ENCODE measurements at places on chromosomes 6 and 20.

- no peak for DNase-seq
Observed at GRCh38 chr20:51122931-51123658, 100.2 kb upstream of the KCNG1 start.

DNA sequence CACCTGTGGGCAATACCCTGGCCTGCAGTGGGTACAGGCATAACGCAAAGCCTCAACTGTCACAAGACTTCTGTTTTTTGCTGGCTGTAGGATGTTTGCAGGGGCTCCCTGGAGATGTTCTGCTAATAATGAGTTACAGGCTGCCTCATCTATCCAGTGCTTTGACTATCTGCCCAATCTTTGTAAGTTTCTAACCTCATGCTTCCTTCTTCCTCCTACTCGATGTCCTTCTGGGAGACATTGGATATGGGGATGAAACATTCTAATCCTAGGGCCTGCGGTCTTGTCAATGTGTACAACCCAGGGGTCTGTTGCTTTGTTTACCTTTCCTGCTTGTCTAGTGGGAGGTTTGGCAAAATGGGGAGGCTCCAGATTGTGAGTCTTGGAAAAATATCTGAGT is 136.8 kb upstream of the TCF21 start:
- no peak for DNase-seq

- DNase-seq = peak; percentile 42
Observed at GRCh38 chr6:34243131-34243771, 5.6 kb downstream of the SMIM29 start.

GRCh38 chr20:25220021-25220730 is 24.7 kb downstream of the ENTPD6 start:
- no peak for DNase-seq

DNA sequence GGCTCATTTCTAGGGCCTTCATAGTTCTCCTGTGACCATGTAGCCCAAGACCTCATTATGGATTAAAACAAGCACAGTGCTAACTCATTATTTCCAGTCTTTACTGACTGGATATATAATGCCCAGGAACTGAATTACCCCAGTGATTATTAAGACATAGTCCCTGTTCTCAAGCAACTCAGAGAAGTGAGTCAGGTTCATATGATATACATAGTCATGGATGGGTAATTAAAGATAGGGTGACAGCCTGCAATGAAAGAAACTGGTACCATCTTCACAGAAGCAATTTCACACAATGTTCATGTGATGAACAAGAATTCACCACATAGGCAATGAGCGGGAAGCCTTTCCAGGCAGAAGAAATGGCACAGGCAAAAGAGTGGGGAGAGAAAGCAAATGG is 3.5 kb downstream of the TRIM27 start:
- peak; percentile 70 for DNase-seq

DNA sequence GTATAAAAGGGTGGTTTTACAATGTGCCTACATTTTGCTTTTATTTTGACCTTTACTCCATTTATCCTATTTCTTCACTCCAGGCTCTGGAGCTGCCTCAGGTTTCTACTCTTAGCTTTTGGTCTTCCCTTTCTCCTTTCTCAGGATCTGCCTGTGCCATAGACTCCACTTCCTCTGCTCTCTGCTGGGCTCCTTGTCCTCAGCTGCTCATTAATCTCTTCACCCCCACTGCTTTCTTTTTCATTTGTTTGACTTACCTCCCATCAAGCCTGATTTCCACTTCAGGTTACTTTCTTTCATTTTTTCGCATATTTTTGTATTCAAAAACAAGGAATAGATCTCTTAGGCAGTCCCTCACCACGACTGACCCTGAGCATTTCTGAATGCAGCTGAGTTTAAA is 106.8 kb downstream of the COL19A1 start:
- DNase-seq = no peak

GRCh38 chr20:15776770-15777466 is 796.3 kb downstream of the KIF16B start:
- no peak for DNase-seq

DNA sequence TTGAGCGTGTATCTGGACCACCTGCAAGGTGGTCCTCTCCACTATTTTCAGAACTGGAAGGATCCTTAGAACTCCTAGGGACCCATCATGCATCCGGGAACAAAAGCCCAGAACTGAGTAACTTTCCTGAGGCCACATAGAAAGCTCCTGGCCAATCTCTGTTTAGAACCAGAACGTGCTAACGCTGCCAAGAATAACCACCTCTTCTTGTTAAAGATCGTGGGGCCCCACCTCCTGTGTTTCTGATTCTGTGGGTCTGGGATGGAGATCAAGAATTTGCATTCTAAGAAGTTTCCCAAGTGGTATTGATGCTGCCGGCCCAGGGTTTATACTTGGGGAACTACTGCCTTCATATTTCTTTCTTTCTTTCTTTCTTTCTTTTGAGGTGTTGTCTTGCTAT is 13.3 kb downstream of the CD40 start:
- no peak for DNase-seq

DNA sequence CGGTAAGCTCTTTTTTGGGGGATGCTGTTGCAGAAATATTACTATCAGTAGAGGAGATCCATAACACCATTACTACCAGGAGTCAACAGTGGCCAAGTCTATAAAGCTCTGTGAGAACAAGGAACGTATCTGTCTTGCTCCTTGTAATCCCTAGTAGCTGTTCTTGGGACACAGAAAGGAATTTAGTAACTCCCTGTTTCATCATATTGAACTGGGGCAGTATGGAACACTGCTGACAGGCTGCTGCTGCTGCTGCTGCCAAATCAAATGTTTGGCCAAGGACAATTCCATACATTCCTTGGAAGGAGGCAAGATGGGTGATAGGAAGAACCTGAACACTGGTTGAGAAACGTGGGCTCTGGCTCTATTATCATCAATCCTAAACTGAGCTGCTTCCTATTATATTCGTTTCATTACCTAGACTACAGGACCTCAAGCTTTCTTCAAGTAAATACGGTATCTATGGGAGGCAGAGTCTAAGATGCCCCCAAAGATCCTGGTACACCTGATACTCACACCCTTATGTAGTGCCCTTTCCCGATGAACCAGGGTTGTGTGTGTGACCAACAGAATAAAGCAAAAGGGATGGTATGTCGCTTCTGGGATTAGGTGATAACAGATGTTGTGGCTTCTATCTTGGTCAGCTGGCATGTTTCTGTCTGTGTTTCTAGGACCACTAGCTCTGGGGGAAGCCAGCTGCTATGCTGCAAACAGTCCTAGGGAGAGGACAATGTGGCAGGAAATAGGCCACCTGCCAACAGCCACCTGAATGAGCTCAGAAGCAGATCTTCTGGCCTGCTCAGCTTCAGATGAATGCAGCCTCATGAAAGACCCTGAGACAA is 39.5 kb downstream of the ELOVL5 start:
- DNase-seq = no peak

DNA sequence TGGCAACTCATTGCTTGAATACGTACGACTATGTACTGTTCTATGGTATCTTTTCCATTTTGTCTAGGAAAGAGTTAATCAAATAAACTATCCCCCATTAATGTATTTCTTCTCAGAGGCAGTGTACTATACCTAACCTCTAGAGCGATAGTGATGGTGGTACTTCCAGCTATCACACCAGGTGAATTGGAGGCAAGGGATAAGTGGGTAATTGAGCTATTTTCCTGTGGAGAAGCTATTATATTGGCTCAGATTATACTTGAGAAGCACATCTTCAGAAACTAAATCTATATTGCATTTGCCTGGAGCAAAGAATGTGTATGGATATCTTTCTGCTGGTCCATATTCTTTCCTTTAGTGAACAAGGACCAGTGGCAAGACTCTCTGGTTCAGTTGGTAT is 430.7 kb upstream of the KHDRBS2 start:
- no peak for DNase-seq

DNA sequence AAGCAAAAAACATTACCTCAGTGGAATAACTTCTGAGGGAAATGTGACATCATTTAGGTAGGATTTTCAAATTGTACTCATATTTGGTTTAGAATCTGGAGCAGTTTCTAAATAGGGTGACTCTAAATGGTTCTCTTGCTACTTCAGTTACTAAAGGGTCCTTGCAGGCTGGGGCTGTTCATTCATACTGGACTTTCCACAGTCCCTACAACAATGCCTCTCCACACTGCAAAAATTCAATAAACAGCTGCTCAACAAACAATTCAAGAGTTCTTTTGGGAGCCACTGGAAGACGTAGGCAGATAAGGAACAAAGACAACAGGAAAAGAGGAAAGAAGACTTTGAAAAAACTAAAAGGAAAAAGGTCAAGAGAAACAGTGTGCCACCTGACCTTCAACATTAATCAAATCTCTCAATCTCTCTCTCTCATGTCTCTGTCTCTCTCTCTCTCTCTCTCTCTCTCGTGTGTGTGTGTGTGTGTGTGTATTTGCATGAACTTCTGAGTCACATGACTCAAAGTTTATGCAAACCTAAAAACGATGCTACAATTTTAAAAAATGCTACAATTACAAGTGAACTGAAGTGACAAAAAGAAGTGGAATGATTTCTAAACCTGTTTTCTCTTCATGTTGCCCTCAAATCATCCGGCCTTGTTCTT is 14.5 kb downstream of the NOL7 start:
- no peak for DNase-seq

DNA sequence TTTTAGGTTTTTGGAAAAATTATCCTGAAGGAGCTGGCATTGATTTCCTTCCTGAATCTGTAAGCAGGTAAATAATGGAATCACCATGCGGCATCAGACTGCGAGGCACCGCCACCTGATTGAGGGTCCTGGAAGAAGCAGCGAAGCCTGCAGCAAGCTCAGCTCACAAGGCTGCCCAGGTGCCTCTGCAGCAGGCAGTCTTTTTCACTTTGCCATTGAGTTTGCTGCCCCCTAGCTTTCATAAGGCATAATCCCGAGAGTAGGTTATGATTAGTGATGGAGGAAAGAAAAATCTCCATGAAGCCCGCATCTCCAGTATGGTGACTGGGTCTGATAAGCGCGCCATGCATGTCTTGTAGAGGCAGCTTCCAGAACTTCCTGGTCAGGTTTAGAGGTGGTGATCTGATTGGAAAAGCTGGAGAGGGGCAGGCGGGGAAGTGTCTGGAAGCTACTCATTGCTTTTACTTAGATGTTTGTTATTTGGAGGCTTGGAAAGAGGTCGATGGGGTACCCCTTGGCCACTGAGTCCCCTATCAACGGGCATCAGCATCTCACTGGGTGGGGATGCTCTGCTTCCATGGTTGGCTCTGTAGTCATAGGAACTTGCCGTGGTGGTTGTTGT is 26.7 kb downstream of the IYD start:
- peak; percentile 62 for DNase-seq

- no peak for DNase-seq
Observed at GRCh38 chr6:86192123-86192522, 549.4 kb upstream of the SYNCRIP start.

- no peak for DNase-seq
Observed at GRCh38 chr6:126826166-126826714, 292.2 kb upstream of the RSPO3 start.

DNA sequence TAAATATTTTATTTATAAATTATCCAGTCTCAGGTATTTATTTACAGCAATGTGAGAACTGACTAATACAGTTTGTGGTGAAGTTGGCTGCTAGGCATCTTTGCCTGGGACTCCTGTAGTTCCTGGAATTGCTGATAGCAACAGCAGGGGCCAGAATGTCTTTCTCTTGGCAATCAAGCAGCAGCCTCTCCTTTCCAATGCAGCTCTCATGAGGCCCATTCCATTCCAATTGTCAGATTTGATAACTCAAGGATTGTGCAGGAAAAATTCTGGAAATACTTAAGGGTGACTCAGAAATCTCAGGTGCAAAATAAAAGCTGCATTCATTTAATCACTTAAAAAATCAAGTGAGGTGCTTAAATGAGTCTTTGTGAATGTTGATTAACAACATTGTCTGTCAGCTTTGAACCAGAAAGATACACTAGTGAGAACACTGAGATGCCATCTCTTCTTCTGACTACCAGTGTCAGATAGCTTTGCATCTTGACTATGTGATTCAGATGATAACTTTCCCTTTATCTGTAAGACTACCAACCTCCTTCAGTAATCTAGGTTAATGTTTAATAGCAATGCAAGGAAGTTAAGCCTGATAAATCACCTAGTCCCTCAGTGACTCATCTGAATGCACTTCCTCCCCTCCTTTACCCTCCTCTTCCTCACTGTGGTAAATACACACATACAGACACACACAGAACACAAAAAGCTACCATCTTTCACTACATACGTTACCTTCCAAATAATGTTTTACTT is 32.1 kb upstream of the COL21A1 start:
- DNase-seq = no peak

GRCh38 chr20:1874450-1875182 is 20.6 kb upstream of the SIRPA start:
- DNase-seq = peak; percentile 82

GRCh38 chr6:164062872-164063271 is 648.4 kb downstream of the QKI start:
- DNase-seq = no peak

DNA sequence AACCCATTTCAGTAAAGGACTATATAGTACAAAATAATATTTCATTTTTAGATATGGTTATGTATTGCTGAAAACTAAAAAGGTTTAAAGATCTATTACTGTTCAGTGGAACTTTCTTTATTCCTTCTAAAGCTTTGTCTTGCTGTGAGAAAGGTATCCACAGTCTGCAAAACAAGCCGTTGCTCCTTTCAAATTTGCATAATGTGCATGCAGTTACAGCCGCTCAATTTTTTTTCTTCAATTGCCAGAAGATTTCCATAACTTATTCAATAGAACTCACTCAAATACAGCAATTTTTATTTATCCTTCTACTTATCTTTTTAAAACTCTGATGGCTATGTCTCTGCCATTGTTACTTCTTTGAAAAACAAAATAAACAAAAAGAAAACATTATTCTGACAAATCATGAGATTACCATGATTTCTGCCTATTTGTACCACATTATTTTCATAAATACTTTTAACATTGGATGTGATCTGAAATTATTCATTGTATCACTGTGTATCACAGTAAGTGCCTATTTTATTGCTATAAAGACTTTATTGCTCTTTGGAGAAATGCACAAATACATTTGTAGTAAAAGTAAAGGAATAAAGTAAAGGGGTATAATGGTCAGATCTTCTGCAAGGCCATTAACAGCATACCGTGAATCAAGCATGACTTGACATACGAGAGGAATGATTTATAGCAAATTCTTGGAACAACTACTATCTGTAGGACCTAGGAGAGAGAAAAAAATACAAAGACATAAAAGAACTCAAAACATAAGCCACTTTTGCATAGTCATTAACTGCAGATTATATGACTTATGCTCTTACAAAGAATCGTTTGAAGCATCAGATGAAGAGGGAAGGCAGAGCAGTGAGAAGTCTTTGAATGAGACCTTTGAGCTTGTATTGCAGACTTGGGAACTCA is 29.6 kb upstream of the HBS1L start:
- DNase-seq = no peak

DNA sequence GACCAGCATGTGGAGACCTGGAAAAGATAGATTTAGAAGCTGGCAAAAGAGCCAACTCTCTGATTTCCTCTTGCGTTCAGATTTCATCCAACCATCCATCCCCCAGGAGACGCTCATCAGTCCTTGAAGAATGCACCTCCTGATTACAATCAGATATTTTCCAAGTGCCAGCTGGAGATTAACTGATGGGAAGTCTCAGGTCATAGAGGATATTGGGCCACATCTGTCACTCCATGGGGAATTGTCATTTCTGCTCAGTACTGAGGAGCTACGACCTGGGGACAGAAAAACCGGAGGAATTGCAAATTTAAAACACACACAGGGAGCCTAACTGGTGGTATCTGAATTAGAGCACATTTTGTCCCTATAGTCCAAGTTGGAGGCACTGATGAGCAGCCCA is 496.2 kb upstream of the SULF2 start:
- no peak for DNase-seq

GRCh38 chr6:110180228-110181008 is at the start of gene CDC40:
Gene CDC40, plus strand, starts transcription at chr6:110180427. Its CDS starts 18 bp downstream, at chr6:110180445.
- DNase-seq = no peak

GRCh38 chr6:107144014-107144413 is 28.7 kb upstream of the BEND3 start:
- no peak for DNase-seq
